Central memory CD8-positive, alpha-beta T cell (primary cell): ENCODE measurements at places on chromosomes 3 and 15.

DNA sequence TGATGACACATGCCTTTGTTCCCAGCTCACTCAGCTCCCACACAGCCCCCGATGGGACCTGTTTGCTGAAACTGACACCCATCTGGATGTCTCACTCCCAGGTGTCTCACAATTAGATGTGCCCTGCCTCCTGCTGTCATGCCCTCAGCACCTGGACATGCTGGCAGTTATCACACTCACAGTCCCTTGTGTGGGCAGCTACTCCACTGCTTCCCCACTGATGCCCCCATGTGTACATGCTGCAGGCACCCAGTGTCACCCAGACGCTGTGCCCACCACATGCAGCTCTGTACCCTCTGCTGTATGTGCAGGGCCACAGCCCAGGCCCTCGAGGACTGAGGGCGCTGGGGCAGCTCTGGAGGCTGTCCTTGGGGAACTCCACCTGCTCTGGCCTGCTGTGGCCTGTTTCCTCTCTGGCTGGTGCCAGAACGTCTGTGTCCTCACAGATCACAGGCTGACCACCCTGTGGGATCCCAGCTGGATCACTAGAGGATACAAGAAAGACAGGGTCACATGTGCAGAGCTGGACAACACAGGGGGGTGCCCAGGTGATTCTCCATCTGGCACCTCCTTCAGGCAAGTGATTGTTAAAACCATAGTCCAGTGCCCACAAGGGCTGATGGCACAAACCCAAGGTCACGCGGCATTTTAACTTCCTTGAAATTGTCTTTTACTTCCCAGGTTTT lies 14.0 kb downstream of the C3orf22 start:
- DNase-seq = no peak
- no peak overlapping the region for H3K4me3 ChIP-seq
- H3K36me3 ChIP-seq = peaks cover 3% of the 10 kb centered on the region
- no peaks in the 10 kb centered on the region for H3K4me1 ChIP-seq
- H3K27ac ChIP-seq = no peak overlapping the region

DNA sequence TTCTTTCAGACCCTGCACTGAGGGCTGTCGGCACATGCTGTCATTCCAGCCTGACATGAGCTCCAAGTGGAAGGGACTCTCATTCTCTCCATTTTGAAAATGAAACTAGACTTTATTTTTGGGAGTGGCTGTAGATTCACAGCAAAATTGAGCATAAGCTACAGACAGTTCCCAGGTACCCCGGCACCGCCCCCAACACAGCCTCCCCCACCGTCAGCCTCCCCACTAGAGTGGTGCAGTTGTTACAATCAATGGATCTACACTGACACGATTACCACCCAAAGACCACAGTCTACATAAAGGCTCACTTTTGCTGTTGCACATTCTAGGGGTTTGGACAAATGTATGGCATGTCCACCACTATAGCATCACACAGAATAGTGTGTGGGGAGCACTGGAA lies 29.5 kb upstream of the FGD5 start:
- no peaks in the 10 kb centered on the region for H3K36me3 ChIP-seq
- no peak overlapping the region for H3K27ac ChIP-seq
- no peak for DNase-seq
- no peaks in the 10 kb centered on the region for H3K4me1 ChIP-seq
- H3K27me3 ChIP-seq = peaks cover 80% of the 10 kb centered on the region

GRCh38 chr15:88711806-88712205 lies 73.0 kb downstream of the ISG20 start:
- H3K36me3 ChIP-seq = no peaks in the 10 kb centered on the region
- no peak overlapping the region for H3K4me3 ChIP-seq
- no peak for DNase-seq
- H3K4me1 ChIP-seq = no peaks in the 10 kb centered on the region
- H3K27me3 ChIP-seq = peaks cover 80% of the 10 kb centered on the region

GRCh38 chr3:162740941-162741596 lies 1244.5 kb downstream of the OTOL1 start:
- H3K4me3 ChIP-seq = no peak overlapping the region
- no peaks in the 10 kb centered on the region for H3K36me3 ChIP-seq
- no peak for DNase-seq

DNA sequence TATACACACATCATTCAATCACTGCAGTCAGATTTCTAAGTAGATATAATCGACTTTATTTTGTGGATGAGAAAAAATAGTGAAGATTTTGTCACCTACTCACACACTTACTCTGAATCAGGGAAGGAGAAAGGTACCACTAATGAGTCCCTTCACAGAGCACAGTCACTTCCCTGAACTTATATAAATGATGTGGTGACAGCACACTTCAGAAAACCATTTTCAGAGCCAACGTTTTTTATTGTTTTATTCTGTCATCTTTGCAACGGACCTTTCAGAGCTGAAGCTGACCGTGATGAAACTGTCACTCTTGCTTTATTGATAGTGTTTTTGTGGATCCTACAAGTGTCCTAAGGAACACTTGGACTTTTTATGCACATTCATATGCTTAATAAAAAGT lies 956.6 kb downstream of the SQOR start:
- H3K27me3 ChIP-seq = no peaks in the 10 kb centered on the region
- no peak for DNase-seq
- no peaks in the 10 kb centered on the region for H3K36me3 ChIP-seq
- H3K4me3 ChIP-seq = no peak overlapping the region

- no peaks in the 10 kb centered on the region for H3K27me3 ChIP-seq
- no peaks in the 10 kb centered on the region for H3K4me1 ChIP-seq
- peaks cover 3% of the 10 kb centered on the region for H3K36me3 ChIP-seq
Observed at GRCh38 chr15:77243135-77243534, 172.2 kb upstream of the TSPAN3 start.

DNA sequence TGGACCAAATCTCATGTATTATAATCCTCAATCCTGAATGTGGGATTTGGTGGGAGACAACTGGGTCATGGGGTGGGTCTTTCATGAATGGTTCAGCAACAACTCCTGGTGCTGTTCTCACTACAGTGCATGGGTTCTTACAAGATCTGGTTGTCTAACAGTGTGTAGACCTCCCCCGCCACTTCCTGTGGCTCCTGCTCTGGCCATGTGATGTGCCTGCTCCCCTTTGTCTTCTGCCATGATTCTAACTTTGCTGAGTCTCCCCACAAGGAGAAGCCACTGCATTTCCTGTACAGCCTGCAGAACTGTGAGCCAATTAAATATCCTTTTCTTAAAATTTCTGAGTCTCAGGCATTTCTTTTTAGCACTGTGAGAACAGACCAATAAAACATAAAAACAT lies 557.5 kb downstream of the GOLGA6L6 start:
- no peak overlapping the region for H3K4me3 ChIP-seq
- H3K4me1 ChIP-seq = peaks cover 6% of the 10 kb centered on the region
- H3K36me3 ChIP-seq = no peaks in the 10 kb centered on the region

DNA sequence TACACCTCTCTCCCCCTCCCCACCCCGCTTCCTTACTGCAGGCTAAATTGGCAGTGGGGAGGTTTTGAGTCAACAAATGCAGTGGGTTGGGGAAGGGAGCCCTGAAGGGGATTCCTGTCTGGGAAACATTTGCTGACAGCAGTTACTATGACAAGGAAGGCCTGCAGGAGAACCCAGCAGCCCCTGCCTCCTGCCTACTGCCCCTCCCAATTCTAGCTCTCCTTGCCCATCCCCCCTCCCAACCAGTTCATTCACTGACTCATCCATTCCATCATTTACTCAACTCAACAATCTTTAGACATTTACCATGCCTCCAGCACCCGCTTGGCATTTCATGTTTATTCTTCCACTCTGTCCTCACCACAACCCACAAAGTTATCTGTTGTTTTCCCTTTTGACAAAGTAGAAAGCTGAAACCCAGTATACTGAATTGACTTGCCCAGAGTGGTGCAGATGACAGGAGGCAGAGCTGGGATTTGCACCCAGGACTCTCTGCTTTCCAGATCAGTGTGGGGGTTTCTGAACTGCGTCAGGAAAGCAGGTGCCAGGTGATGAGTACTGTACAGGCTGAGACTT lies 75.0 kb downstream of the MAGEF1 start:
- no peak overlapping the region for H3K4me3 ChIP-seq
- no peaks in the 10 kb centered on the region for H3K36me3 ChIP-seq
- DNase-seq = no peak
- no peak overlapping the region for H3K27ac ChIP-seq
- H3K27me3 ChIP-seq = peaks cover 29% of the 10 kb centered on the region
- H3K4me1 ChIP-seq = no peaks in the 10 kb centered on the region

- H3K36me3 ChIP-seq = no peaks in the 10 kb centered on the region
- no peaks in the 10 kb centered on the region for H3K4me1 ChIP-seq
- H3K4me3 ChIP-seq = no peak overlapping the region
- no peak overlapping the region for H3K27ac ChIP-seq
Observed at GRCh38 chr15:61064651-61065050, 164.5 kb downstream of the RORA start.

- H3K4me1 ChIP-seq = no peaks in the 10 kb centered on the region
- H3K36me3 ChIP-seq = no peaks in the 10 kb centered on the region
- no peak for DNase-seq
Observed at GRCh38 chr3:61300006-61300380, 48.7 kb upstream of the FHIT start.
